ENCODE measurements at places on chromosomes 4 and X.

DNA sequence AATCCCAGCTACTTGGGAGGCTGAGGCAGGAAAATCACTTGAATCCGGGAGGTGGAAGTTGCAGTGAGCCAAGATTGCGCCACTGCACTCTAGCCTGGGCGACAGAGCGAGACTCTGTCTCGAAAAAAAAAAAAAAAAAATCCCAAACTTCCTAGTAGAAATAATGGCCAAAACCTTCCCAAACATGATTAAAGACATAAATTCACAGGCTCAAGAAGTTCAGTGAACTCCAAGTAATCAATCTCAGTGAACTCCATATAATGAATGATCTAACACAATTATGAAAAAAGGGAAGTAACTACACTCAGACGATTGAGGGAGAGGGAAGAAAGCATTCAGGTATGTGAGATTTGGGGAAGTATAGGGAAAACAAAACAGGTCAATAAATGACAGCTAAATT is 6.5 kb downstream of the FUNDC1 start:
- no peak for DNase-seq

GRCh38 chr4:89099034-89099433 is 12.3 kb upstream of the TIGD2 start:
- DNase-seq, result no peak

DNA sequence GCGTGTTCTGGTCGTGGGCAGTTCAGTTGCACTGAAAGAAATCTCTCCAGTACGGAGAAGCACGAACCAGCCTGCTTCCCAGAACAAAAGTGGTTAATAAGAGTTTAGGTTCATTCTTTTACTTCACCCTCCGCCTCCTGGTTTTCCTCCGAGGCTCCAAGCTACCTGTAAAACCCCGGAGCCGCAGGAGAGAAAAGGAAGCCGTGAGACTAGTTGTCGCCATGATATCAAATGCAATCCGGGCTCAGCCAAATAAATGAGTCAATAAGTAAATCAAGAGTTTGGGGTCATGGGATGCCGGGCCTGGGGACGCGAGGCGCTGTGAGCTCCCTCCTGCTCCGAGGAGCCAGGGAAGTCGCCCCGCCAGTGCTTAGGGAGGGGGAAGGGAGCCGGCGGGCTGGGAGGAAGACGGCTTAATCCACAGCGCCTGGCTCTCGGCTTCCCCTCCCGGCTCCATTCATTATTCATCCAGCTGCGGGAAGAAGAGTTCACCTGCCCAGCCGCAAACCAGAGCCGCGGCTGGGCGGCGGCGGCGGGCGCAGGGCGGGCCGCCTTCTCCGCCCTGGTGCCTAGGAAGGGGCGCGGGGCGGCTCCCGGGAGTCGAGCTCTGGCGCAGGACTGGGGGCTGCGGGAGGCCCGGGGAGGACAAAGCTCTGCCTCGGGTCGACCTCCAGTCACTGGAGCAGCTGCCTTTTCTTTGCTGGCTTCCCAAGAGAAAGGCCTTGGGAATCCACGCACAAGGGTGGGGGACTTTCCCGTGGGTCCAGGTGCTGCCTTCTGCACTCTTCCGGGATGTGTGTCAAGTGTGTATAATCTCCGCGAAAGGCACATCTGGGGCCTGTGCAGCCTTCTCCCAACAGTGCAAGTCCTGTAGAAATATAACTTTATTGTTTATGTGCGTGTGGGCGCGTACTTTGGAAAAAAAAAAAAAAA is 1.7 kb downstream of the FRAS1 start:
- DNase-seq, result no peak

DNA sequence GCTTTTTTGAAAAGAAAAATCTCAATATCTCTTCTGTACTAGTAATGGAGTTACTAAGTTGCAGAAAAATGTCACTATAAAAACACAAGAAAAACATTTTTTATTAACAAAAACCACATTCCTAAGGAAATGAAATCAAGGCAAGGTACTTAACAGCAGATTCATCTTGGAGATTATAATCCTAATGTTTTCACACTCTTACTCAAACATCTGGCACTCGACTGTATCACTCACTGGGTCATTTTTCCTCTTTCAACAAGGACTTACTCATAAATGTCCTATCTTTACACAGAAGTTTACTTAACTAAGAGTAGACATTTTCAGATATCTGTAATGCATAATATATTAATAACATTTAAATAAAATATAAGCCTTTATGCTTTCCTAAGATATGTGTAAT is 216.6 kb downstream of the NR3C2 start:
- no peak for DNase-seq

DNA sequence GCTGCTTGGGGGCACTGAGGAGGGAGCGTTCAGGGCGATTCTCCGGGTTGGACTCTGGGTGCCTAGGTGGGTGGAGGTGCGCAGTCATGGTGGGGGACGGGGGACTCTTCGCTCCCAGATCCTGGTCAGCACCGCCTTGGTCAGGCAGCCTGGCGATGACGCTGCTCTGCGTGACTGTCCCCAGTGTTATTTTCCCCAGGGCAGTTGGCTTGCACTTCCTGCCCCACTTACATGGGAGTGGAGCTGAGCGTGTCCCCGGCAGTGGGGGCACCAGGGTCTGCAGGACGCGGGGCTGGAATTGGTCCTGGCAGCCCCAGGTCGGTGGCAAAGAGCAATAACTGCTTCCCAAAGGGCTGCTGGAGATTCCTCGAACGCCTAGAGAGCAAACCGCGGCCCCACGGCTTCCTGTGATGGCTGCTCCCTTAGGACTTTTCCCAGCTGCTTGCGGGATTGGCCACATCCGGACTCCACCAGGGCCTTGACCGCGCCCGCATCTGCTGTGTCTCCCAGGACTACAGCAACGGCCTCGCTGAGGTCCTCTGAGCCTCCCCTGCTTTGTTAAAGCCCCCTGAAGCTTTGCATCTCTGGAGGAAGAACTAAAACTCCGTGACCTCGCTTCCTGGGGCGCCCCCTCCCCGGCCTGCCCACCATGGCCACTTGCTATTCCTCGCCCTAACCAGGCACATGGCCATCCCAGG is 35.3 kb upstream of the GPR78 start:
- DNase-seq, result no peak

DNA sequence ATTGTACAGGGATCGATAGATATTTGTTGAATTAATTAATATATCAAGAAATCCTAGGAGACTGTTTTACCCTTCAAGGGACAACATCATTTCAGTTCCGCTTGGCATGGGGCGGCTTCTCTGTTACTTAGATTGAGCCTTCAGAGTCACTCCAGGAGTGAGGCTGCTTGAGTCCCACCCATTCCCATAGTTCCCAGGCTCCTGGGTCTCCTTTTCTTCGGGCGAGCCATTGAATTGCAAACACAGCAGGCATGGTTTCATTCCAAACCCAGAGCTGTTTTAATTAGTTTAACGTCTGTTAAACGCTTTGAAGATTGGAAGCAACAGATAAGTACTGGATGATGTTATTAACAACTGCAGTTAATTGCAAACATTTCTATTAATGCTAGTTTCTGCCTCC is 571 bp upstream of the EDA start:
- DNase-seq, result no peak

Data from AG09309 (cell line).